ENCODE measurements at places on chromosomes 3 and 15.

DNA sequence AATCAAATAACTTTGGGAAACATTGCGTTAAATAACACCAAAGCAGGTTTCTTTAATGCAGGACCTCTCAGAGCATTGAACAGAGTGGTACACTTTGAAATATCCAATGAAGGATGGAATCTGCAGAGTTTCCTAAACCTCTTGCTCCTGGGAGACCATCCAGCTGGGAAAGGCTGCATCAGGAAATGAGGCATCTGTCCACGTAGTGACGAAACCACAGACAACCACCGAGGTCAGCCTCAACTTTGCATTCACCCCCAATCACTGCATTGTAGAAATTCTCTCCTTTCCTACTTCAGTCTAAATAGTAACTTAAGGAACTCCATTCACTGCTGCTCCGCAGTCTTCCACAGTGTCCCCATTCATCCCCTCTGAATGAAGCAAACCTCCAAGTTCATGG lies 41.5 kb upstream of the CDV3 start:
- DNase-seq, result no peak

DNA sequence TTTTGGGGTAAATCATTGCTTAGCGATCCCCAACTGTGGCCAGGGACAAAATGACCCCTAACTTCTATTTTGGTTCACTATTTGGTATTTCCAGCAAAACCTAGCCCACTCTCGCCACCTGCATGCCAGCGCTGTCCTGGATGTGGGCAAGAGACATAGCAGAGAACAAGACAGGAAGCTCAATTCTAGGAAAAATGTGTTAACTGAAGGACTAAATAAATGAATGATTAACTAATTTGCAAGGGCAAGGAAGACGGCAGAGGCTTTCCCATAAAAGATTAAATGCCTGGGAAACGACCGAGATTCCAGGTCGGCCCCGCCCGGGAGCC lies 408 bp downstream of the NICN1 start:
- DNase-seq, result no peak

DNA sequence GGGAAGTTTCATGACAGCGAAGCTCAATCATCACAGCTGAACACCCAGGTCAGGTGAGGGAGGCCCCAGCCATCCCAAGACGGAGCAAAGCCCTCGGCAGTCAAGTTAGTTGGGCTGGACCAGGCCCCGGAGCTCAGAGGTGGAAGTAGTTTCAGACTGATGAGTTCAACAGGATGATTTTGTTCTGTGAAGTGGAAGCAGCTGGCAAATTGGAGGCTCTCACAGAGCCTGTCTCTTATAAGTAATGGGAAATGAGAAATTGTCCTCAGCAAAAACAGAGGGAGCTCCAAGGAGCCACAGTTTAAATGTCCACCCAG lies 245.1 kb downstream of the XXYLT1 start:
- no peak for DNase-seq

- DNase-seq, result no peak
Measured at GRCh38 chr3:72750405-72750965, 97.8 kb downstream of the SHQ1 start.

DNA sequence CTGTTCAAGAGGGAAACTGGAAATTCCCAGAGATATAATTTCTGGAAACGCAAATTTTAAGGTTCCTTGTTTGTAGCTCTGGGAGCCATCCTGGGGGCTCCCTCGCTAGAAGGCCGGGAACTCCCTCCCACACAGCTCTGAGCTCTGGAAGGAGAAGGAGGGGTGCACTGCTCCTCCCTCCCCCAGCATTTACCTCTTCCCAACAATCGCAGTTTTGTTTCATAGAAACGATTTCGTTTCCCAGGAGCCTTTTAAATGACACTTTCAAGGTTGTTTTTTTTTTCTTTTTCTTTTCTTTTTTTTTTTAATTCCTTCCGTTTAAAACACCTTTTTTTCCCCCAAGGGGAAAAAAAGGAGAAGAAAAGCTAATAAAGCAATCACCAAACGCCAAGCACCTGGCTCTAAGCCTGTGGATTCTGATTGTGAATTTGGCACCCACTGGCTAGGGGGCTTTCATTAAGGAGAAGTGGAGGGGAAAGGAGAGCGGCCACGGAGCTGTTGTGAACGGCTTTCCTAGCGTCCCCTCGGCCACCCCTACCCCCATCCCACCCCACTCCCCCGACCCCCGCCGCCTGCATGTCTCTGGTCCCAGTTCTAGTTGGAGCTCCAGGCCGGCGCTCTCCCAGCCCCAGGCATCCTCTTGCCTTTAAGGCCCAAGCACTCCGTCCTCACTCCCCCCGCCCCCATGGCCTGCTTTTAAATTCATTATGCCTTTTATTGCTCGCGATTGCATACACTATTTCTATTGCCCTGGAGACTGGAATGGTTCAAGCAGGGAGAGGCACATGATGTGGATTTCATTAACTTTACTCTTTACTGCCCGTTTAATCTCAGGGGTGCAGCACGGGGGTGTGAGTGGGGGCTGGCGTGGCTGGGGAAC lies 13.6 kb upstream of the CCDC33 start:
- DNase-seq, result no peak

- no peak for DNase-seq
Measured at GRCh38 chr3:27325419-27325818, 43.8 kb downstream of the NEK10 start.

- DNase-seq, result no peak
Measured at GRCh38 chr3:183427876-183428446, 458 bp downstream of the MCF2L2 start.

GRCh38 chr15:58066042-58066867 lies 744 bp upstream of the ALDH1A2 start:
- peak; percentile 89 for DNase-seq

- DNase-seq, result no peak
Measured at GRCh38 chr15:86615411-86615810, 535.7 kb downstream of the AGBL1 start.

DNA sequence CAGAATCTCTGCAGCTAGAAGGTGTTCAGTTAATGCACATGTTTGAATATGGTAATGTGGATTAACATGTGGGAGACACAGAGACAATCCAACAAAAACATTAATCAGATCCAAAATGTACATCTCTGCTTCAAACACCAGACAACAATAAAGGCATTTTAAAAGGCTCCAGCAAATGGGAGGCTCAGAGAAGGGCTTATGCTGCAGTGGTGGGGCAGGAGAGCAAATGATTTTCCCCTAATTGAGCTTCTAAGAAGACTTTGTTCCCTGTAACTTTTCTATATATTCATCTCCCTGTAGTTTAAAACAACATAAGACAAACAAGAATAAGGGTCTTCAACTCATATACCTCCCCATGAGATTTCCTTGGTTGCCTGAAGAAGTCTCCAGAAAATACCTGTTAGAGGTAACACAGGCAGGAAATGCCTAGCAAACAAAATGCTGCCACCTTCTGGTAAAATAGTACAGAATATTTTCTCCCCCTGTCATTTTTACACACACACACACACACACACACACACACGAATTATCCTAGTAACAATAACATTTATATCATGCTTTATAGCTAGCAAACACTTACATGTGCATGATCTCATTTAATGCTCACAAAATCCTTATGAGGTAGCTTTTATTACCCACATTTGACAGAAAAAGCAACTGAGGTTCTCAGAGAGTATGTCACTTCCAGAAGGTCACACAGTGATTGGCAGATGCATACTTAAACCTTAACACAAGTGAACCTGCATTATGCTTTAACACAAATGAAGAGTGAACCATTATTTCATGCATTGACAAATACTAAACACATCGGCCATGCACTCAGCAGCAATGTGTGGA lies 123.4 kb upstream of the MB21D2 start:
- DNase-seq, result no peak

- no peak for DNase-seq
Measured at GRCh38 chr3:194300382-194300758, 50.8 kb downstream of the CPN2 start.

DNA sequence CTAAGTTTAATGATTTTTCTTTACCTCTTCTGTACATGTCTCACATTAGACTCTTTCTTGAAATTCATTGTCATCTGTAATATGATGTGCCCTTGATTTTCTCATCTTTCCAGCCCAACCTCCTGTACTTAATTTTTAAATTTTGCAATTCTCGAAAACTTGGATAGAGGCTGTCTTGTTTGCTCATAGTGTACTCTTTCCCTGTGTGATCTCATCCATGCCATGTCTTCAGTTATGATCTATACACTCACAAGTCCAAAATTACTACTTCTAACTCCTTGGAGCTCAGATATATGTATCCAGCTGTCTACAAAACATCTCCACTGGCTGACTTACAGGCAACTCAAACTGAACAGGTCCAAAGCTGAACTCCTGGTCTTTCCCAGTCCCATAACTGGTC lies 42.2 kb downstream of the CD200 start:
- DNase-seq, result no peak

Measured in H1 (cell line).